ENCODE measurements at places on chromosomes 12 and 14. TPM values are rescaled to one million over a fixed set of nuclear protein-coding genes. Genes with fewer than 3 reads are reported as not detected.

DNA sequence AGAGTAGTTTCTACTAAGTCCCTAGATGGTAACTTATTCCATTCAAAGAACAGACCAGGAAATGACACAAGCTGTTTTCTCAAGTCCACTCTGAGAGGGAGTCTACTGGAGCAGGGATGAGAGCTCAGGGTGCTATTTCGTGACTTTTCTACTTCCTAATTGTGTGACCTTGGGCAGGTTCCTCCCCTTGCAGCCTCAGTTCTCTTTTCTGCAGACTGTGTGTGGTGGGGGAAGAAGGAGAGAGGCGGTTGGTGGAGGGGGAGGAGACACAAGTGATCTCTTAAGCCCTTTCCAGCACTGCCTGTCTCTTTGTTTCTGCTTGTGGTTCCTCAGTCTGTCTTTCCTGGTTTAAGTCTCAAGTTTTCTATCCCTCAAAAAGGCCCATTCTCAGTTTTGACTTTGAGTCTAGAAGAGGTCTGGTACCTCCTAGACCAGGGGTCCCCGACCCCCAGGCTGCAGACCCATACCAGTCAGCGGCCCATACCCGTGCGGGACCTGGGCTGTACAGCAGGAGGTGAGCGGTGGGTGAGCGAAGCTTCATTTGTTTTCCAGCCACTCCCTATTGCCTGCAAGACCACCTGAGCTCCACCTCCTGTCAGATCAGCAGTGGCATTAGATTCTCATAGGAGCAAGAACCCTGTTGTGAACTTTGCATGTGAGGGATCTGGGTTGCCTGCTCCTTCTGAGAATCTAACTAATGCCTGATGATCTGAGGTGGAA is 10.7 kb downstream of the FGF6 start:
- no peak for DNase-seq

DNA sequence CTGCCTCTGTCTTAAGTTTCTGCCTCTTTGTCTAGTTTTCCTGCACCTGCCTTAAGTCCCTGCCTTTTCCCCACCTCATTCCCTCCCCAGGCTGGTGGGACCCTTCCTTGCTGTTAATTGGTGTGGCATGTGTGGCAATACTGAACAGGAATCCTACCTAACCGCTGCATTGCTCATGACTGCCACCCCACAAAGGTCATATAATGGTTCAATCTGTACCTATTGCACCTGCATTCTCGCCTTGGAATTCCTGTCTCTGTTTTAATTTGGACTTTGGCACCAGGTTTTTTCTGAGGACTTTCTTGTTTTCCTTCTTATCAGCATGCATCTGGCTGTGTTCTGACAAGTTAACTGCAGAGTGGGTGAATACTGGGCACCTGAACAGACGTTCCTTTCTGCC is 966.2 kb upstream of the TMEM132C start:
- DNase-seq: peak; percentile 1

DNA sequence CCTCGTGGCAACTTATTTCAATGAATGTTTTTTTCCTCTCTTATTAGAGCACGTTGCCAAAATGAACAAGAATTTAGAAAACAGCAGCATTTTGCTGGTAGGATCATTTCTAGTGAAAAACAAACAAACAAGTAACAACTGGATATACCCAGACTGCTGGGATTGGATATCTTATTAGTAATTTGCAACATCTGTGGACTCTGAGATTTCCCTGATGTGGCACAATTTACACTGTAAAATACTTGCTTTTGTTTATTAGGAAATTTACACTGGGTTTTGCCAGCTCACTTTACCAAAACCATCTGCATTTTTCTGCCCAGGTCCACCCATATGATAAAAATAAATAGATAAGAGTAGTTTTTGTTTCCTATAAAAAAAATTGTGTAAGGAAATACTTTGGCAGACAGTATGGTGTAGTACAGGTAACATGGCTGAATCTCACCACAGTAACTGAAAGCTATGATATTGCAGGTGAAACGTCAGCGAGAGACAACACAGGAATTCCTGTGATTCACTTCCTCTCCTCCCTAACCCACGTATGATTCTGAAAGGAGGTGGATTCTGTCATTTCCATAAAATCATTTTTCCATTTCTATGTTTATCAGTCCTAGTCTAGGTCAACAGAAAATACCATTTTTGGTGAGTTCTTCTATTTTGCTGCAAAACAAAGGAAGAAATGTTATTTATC is 176.2 kb upstream of the NOVA1 start:
- no peak for DNase-seq

- DNase-seq: no peak
Measured at GRCh38 chr12:91413581-91414546, 231.2 kb upstream of the DCN start.

- peak; percentile 96 for DNase-seq
Measured at GRCh38 chr14:103528587-103529382, at the start of gene TRMT61A. TSS of gene TRMT61A (plus strand) at chr14:103529196. CDS start at chr14:103529979, 783 bp downstream.

- no peak for DNase-seq
Measured at GRCh38 chr12:57985685-57986084, 44.3 kb downstream of the ATP23 start.

DNA sequence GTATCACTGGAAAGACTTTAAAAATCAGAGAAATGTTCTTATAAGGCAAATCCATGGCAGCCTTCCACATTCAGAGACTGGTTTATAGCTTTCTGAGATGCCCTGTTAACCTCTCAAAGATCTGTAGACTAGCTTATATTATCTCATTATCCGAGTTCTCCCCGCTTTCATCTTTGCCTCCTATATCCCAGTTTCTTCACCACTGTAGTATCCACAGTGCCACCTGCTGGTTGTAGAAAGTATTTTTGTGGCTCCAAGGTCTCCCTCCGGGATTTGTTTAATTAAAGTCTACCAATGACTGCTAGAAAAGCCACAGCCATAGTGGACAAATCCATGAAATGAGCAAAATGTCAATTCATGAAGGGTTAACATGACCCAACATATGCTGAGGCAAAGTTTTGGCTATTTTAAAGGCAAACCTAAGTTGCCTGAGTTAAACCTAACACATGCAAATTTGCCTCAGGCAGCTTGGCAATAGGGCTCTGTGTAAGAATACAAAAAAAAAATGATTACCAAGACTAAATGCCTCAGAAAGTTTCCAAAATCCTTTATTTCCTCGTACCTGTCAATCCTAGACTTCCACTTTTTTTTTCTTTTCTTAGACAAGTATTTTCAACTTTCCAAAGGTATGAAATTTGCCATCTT is 218.8 kb upstream of the BMP4 start:
- no peak for DNase-seq

DNA sequence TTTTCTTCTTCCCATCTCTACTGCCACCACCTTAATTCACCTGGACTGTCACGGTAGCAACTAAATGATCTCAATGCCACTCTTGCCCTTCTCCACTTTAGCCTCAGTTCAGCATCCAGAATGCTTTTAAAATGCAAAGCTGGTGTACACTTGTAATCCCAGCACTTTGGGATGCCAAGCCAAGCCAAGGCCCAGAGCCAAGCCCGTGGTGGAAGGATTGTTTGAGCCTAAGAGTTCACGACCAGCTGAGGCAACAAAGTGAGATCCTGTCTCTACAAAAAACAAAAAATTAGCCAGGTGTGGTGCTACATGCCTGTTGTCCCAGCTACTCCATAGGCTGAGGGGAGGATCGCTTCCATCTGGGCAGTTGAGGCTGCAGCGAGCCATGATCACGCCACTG is 5.9 kb downstream of the CIPC start:
- no peak for DNase-seq

GRCh38 chr12:124888260-124888659 is 24.6 kb upstream of the SCARB1 start:
- no peak for DNase-seq

DNA sequence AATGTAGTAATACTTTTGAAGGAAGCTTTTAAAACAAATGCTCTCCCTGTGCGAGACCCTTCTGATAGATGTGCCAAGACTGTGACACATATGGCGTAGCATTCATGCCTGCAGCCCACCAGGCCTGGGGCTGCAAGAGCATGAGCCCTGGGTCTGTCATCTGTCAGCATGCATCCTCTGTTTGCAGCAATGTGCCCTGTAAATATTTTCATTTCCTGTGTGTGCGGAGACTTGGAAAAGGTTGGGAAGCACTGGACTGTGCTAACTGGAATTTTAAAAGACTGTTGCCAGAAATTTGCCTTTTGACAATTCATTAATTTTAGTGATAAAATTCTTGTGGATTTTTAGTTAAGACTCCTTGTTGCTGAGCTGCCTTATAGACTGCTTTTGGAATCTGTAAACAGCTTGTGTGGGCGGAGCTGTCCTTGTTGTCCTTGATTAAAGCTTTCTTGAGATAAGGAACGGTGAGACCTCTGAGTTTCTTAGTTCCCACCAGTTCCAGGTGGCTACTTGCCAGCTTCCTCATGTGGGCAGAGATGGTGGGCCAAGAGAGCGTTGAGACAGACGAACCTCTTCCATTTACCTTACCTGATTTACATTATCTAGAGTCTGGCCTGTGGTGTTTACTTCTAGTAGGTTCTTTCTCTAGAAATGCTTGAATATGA is 23.4 kb downstream of the MARK3 start:
- DNase-seq: no peak

DNA sequence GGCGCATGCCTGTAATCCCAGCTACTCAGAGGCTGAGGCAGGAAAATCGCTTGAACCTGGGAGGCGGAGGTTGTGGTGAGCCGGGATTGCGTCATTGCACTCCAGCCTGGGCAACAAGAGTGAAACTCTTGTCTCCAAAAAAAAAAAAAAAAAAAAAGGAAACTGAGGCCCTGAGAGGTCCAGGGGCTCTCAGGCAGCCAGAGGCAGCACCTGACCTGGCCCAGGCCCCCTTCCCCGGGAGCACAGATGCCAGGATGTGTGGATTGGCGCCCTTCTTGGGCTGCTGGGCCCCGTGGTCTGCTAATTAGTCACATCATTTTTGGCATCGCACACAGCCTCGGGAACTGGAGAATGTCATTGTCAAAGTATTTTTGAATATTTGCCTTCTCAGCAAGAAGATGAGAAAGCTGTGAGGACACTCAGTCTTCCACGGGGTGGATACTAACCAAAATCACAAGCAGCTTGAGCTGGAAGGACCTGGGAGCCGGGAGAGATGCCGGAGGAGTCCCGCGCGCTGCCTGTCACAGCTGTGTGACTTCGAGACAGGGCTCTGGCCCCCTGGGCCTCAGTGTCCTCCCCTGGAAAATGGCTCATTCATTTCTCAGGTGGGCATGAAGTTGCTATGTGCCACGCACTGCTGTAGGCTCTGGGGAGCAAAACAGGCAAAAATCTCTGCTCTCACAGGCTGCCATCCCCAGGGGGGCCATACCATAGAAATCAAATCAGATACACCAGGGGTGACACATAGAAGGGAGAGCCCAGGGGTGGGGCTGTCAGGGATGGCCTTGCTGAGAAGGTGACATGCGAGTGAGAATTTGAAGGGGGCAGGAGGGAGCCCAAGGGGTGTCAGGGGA is 12.5 kb upstream of the RCOR1 start:
- DNase-seq: no peak

EFS gene
- 15.5 TPM for total RNA-seq

SLC25A47 gene
- total RNA-seq: not detected

TEX52 gene
- not detected for total RNA-seq
